WTC11 (cell line): ENCODE measurements at places on chromosomes 16 and 17.

DNA sequence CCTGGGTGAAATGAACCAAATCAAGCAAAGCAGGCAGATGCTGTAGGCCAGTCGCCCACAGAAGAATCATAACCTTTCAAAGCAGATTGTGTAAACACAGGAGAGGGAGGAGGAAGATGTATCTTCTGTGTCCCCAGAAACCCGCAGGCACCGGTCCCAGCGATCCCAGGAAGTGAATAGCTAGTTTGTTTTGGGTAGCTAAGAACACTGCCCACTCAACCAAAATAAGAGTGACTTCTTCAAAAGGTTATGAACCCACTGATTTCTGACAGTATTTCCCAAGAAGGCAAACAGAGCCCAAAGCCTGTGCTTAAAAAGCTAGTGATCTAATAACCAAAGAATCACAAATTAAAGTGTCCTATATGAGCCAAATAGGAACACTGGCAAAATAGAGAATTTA, 67.8 kb downstream of the GRIN2A start:
- no peak for DNase-seq

DNA sequence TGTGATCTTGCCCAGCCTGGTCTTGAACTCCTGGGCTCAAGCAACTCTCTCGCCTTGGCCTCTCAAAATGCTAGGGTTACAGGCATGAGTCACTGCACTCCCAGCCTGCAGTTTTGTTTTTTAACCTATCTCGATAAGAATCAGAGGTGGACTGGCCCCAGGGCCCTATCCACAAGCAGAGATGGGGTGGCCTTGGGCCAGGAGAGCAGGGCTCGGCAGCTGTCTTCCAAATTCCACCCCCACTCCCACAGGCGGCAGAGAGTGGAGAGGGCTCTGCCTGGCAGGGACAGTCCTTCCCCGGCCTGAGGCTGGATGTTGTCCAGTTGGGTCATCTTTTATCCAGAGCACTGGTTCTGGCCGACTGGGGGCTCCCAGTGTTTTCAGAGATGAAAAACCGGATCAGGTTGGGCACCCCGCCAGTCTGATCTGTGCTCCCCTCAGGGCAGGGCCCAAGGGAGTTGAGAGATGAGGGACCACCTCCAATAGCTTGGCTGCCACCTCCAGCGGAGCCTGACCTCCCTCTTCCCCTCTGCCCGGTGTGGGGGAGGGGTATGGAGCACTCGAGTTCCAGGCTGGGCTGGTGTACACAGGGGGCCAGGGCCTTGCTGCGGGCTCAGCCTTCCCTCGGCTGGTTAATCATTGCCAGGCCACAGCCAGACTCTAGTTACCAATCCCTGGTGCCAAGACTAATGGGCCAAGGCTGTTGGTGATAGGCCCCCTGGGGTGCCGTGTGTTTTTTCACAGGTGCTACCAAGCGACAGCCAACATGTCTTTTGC, 30.3 kb upstream of the MYO15B start:
- no peak for DNase-seq

GRCh38 chr16:22300427-22301071, 3.3 kb downstream of the POLR3E start:
- DNase-seq: peak; percentile 57

GRCh38 chr16:67685388-67686112, 18.9 kb downstream of the C16orf86 start:
- no peak for DNase-seq

GRCh38 chr16:466651-467050, 41.2 kb downstream of the RAB11FIP3 start:
- DNase-seq: no peak

- DNase-seq: no peak
Observed at GRCh38 chr17:67689534-67690177, 28.1 kb upstream of the NOL11 start.
